SK-MEL-5 (cell line): ENCODE measurements at places on chromosomes 5 and 9.

- no peak for DNase-seq
Observed at GRCh38 chr5:151348789-151349188, 1.4 kb upstream of the SLC36A2 start.

DNA sequence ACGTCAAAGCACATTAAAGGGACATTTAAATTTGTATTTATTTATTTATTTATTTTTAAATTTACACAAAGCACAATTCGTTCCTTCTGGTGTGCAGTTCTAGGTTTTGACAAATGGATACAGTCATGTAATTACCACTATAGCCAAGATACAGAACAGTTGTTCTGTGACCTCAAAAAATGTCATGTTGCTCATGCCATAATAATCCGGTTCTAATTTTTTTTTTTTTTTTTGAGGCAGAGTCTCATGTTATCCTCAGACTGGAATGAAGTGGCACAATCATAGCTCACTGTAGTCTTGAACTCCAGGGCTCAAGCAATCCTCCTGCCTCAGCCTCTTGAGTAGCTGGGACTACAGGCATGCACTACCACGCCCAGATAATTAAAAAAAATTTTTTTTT is 7.8 kb downstream of the IGFBPL1 start:
- DNase-seq: no peak

DNA sequence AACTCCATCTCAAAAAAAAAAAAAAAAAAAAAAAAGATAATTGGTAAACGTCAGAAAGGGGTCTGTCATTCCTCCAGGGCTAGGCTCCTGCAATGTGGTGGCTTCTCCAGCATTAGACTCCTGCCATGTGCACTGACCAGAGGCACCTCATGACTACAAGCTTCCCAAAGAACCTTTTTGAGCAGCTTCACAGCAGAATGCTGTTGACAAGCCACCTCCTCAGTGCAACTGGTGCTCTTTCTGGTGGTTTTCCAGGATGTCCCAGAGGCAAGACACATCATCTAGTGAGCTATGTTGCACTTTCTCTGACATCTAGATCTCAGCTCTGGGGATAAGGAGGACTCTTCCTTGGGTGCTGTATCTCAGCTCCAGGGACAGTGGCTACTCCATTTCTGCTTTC is 11.6 kb downstream of the RPL37 start:
- peak; percentile 42 for DNase-seq

- no peak for DNase-seq
Observed at GRCh38 chr5:125293223-125293622, 546.8 kb upstream of the ZNF608 start.

DNA sequence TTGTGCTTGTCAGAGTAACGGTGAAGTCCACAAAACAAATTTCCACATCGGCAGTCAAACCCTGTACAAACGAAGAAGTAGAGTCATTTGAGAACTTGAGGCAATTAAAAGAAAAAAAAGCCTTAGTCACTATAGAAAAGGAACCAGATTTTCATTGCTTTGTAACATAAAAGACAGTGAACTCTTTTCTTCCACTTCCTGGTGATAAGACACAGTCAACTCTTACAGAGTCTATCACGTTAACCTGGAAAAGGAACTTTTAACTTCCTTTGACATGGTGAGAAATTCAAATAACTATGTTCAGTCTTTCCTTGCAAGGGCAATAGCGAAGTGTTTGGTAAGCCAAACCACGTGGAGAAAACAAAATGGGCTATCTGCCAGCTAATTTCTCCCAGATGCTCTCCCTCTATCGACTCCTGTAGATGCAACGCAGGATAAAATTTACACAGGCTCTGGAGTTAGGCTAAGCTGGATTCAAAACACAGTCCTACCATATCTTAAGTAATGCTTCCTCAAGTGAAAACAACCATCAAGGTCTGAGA is 8.9 kb downstream of the ZFAND5 start:
- no peak for DNase-seq

DNA sequence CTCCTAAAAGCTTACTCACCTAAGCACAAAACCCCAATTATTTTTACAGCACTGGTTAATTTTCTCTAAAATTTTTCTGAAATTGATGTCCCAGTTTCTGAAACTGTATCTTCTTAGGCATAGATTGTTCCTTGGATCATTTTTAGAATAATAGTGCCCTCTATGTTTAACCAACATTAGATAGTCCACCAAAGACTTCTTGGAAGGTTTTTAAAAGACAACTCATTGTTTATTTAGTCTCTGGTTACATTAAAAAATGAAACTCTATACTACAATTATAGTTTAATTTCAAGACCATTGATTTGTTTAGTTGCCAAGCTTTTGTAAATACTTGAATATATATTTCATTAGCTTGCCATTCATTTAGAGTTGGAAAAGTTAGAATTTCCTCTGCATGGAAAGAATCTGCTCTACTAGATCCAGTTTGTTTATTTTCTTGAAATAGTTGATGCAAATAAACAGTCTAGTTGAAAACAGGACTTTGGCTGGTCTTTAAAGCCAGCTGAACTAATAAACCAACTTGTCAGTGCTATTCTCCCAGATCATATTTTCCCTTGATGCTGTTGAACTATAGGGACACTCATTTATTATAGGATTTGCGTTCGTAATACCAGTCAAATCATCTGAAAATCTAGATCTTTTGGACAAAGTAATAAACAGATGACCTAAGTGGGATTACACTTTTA is 990.5 kb downstream of the TLE1 start:
- no peak for DNase-seq

DNA sequence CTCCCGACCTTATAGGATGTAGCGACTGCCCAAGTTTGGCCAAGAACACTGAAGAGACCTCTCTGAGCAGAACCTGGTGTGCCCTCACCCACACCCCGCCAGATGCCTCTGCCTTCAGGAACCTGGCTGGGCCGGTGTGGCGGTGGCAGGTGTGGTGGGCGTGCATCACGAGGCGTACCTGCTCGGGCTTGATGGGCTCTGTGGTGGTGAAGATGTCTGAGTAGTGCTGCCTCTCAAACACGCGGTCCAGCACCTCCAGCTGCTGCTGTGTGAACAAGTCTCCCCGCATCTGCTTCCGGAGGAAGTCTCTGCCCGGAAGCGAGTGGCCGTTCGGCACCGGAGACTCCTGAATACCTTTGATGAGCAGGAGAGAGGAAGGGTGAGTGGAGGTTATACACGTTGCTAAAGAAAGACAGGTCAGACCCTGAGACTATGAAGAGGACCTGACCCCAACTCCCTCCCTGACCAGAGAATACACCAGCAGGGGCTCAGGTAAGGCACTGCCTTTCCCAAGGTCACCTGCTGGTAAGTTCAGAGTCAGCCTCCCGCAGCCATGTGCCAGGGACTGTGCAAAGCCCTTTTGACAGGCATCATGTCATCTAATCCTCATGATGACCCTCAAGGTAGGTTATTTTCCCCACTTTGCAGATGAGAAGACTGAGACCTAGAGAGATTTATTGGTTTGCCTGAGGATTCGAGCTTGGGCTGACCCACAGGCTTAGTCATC is 67.5 kb downstream of the PAX5 start:
- DNase-seq: no peak

- no peak for DNase-seq
Observed at GRCh38 chr5:73180566-73180965, 7.6 kb downstream of the TMEM174 start.

DNA sequence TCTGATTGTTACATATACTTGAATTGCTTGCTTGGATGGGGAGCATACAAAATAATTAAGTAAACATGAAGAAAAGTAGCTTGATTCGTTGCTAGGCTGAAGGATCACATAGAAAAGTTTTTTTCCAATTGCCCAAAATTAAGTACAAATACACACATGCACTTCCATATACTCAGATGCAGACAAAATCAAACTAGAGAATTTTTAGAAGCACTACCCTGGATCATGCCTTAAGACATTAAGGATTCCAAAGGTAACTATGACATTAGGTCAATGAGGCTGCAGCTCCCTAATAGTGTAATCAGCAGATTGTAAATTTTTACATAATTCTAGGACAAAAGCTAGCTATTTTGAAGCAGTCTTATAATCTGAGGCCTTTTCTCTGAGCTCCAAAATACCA is 216.9 kb upstream of the TMEM161B start:
- no peak for DNase-seq

GRCh38 chr9:100099722-100100042 is 639 bp downstream of the INVS start:
- DNase-seq: no peak

DNA sequence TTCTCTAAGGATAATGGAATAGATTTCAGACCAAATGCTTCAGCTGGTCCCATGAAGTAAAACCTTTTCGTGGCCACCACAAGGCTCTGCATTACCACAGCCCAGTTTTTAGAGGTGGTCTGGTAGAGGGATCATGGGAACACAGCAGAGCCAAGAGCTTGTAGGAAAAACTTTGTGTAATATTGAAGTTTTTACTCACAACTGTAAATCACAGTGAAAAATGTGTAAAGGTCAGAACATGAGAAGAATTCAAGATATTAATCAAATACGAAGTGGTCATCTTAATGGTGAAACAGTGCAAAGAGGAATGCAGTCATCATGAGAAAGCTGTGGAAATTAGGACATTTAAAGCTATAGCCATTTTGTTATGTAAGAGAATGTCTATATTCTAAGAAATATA is 197.5 kb downstream of the NPR3 start:
- no peak for DNase-seq

DNA sequence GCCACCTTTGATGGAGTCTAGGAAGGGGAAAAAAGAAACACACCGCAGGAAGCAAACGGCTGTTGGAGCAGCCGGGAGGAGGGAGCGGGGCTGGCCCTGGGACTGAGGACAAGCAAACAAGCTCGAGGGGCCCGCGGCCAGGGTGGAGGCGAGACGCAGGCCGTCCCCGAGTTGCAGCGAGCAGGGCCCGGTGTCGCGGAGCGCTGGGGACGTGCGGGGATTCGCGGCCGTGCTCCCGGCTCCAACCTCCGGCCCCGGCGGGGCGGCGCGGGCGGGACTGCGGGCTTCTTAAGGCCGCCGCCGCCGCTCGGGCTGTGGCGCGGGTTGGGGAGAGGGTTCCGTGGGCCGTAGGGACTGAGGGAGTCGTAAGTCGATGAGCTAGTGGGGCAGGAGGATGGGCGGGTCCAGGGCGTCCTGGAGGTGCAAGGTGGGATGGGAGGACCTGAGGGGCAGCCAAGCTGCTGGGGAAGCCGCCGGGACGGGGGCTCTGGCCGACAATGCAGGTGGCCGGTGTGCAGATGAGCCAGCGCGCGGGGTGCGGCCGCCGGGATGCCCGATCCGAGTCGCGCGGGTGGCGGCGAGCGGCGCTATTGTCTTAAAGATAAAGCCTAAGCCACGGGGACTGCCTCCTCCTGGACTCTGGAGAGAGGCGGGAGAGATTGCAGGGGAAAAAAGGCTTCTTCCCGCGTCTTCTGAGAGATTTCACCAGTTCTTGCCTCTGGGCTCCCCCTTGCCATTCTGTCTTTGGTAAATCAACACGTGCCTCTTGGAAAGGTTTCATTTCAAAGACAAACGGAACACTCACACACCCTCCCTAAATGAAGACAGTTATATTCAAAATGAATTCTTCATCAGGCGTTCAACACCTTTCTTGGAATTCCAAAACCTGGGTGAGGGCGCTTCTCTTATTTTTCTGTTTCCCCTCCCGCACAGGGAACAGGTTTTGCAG is 1.6 kb upstream of the HAPLN1 start:
- DNase-seq: peak; percentile 31
